Naive B cell (primary cell): ENCODE measurements at places on chromosomes 4 and X.

GRCh38 chrX:80537096-80537495, 116.8 kb downstream of the TENT5D start:
- DNase-seq: no peak

DNA sequence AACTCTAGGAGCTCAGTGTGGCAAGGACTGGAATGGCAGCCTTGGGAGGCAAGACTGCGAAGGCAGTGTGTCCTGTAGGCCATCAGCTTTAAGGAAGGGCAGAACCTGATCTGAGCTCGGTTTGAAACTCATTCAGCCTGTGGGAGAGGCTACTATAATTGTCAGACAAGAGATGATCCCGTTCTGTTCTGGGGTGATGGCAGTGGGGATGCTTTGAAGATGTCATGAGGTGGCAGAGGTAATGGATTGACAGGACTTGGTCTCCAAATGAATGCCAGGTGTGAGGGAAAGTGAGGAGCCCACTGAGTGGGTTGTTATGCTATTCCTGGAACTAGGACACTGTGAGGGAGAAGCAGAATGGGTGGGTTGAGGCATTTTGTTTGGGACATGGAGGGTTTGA, 144.9 kb downstream of the PJA1 start:
- DNase-seq: no peak

DNA sequence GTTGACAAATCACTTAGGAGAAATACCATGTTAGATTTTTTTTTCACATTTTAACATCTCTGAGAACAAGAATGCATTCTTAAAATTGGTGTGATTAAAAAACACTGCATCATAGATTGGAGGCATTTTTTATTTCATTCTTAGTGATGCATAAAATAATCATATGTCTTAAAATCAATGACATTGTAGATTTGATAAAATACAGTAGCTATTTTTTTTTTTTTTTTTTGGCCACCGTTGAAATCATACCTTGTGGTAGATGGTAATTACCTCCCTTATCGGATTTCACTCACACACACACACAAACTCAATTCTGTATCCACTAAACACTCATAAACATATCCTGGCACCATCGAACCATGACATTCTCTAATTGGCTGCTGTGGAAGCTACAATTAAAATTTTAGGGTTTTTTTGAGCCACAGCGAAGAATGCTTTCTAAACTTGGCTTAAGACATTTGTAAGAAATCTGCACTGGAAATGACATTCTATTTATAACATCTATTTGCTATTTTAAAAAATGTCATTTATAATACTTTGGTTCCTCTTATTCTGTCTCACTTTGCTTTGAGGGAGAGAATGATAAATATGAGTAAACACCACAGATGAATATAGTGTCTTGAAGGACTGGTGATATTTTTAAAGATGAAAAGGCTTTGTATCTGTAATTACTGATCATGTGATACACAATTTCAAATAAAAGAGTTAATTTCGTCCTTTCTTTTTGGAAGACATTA, 60.1 kb downstream of the CCSER1 start:
- DNase-seq: no peak

DNA sequence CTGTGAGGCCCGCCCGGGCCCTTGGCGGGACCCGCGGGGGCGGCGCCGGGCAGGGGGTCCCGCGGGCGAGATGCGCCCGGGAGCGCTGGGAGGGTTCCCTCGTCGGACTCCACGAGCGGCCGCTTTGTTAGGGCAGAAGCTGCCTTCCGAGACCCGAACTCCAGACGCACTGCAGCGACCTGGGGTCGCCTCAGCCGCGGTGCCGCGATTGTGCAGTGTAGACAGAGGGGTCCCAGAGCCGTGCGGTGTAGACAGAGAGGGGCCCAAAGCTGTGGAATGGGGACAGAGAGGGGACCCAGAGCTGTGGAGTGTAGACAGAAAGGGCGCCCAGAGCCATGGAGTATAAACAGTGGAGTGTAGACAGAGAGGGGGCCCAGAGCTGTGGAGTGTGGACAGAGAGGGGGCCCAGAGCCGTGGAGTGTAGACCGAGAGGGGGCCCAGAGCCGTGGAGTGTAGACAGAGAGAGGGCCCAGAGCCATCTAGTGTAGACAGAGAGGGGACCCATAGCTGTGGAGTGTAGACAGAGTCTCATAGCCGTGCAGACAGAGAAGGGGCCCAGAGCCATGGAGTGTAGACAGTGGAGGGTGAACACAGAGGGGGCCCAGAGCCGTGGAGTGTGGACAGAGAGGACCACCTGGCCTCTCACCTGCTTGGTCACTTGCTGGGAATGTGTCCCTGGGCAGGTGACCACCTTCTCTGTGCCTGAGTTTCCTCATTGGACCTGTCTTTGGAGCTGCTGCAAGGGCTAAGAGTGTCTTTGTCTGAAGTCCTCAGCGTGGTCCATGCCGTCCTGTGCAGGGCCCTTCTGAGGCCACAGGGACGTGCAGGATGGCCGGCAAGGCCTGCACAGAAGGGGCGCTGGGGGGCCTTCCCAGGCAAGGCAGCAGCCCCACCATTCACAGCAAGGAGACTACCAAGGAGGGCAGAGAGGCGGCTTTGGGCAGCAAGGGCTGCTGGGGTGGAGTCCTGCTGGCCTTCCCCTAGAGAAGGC, 875 bp downstream of the RGS12 start:
- no peak for DNase-seq

DNA sequence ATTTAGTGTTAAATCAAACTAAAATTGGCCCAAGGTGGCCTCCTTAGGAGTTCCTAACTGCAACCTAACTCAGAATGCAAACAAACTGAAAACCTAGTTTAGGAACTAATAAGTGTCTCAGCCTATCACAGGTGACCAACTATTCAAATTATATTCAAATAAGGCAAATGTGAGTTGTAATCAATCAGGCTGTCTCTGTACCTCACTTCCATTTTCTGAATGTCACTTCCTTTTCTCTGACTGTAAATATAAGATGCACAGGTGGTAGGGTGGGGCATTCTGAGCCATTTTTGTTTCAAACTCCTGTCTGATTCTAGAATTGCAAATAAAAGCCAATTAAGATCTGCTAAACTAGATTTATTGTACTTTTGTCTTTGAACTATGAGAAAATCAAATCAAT, 401.5 kb downstream of the PPP3CA start:
- DNase-seq: no peak

- no peak for DNase-seq
Measured at GRCh38 chr4:111512081-111512783, 633.0 kb upstream of the FAM241A start.

DNA sequence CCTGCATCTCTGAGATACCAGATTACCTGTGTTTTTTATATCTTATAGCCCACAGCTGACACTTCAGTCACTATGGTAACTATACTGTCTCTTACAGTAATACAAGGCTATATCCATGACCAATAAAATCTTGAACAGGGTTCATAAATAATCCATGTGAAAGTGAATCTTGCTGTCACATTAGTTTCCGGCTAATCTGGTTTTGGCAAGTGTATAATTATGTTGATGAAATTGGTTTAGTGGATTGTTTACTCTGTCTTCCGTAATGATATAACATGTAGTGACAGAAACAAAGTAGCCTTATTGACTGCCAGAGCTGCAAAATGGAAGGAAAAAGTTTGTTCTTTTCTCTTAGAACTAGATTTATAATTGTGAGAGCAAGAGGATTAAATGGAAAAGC, 686.6 kb upstream of the PABPC4L start:
- DNase-seq: no peak

GRCh38 chrX:134764202-134764785, 106.0 kb upstream of the PLAC1 start:
- DNase-seq: no peak

- no peak for DNase-seq
Measured at GRCh38 chr4:130573742-130574141, 1477.8 kb downstream of the C4orf33 start.

- DNase-seq: no peak
Measured at GRCh38 chrX:144730471-144730870, 516.8 kb upstream of the SPANXN1 start.

DNA sequence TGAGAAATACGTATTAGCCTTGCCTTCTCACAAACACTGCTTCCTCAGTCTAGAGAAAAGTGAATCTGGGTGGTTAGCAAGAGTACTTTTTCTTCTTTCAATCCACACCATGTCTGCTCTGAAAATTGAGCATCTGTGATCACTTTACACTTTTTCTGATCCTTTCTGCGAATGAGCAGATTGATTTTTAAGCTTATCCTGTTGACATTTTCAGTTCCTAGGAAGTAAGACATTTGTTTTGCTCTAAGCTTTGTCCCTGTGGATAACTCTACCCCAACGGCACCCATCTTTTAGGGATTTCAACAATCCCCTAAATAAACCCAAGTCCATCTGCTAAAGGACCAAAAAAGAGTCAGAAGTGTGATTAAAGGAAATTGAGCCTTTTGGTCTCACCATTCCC, 487.5 kb downstream of the IQCM start:
- no peak for DNase-seq
